ENCODE measurements at places on chromosomes 12 and 14.

DNA sequence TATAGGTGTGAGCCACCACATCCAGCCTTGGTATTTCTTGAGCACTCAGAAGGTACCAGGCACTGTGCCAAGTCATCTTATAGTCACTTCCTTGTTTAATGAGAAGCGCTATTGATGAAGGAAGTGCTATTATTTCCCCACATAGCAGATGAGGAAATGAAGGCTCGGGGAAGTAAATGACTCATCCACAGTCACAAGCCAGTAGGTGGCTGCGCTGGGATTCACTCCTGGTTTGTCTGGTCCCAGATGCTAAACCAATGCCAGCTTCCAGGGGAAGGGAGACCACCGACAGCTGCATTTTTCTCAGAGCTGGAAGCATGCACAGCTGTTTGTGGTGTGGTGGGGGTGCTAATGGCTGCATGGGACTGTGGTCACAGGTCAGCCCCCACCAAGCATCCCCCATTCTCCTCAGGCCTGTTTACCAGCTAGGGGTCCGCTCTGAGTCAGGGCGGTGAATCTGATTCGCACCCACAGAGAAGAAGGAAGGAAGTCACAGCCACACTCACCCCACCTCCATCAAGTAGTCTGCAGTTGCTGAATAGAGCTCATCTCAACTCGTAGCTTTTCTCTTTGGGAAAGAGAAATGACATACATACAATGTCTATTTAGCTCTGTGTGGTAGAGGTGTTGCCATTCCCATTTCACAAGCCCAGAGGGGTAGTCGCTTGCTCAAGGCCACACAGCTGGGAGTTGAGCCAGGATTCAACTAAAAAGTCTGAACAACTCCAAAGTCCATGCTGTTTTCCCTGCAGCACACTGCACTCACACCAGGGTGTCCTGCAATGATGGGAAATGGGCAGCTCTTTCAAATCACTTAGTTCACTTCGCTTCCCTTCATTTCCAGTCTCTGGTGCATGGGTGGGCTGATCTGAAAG, 6.3 kb upstream of the LTBP2 start:
- DNase-seq = peak; percentile 41

DNA sequence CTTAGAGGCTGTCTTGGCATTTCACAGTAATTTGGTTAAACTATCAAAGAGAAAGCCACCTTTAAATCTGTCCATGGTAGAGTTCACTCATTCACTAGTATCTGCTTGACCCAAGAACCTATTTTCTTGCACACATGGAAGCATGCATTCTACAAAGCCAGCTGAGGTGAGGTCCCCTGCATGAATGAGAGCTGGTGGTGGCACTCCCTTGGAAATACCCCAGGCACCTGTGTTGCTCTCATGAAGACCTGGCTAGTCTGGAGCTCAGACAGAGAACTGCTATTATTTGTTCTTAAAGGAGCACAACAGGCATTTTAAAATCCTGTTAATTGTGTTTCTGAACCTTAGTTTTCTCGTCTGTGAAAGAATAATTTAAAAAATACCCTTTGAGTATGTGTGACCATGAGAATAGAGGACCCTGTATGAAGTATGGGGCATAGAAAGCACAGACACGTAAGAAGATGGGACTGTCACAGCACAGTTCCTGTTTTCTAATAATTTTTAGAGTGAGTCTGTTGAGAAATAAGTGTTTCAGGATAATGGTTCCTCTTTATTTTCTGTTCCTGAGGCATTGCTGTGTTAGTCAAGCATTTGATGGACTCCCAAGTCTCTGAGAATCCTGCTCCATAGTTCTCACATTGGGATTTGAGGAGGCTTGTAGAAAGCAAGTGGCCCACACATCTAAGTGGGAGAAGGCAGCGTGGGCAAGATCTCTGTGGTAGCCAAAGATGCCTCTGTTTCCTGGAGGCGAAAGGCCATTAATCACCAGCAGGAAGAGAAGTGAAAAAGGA, 10.9 kb downstream of the RGS6 start:
- no peak for DNase-seq

DNA sequence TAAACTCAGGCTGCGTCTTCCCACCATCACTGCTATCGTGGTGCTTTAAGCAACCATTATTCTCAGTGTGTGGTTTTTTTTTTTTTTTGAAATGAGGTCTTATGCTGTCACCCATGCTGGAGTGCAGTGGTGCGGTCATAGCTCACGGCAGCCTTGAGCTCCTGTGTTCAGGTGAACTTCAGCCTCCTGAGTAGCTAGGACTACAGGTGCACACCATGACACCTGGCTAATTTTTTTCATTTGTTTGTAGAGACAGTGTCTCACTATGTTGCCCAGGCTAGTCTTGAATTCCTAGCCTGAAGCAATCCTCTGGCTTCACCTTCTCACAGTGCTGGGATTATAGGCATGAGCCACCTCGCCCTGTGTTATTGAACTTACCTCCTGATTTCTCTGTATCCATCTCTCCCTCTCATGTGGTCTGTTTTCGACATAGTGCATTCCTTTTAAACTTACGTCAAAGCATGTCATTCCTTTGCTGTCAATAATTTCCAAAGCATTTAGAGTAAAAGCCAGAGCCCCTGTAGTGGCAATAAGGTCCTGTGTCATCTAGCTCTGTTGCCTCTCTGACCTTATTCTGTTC, 255.5 kb downstream of the SNAPC1 start:
- no peak for DNase-seq

DNA sequence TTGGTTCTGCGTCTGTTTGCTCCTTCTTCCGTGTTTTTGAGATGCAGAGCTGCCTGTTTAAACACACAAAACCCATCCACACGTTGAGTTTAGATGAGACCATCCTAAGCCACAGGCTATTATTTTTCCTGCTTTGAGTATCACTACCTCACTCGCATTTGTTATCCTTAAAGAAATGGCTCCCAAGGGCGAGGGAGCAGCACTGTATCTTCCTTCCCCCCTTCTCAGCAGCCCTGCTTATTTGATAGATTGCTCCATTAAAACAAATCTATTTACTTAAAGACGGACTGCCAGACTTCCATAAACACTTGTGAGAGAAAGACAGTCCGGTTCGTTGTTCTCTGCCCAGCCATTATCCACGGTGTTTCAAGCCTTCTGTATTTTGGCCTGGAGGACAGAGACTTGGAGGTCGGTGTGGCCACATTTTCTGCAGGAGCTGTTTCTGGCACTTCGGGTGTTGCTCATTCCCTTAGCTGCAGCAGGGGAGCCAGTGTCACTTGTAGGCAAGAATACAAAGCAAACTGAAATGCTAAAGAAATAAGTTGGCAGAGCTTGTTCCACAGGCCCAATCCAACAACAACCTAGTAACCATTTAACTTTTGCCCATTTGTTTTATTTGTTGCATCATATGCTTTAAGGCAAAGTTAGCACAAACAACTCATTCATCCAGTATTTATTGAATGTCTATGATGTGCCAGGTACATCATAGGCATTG, 275.4 kb downstream of the TTC6 start:
- DNase-seq = no peak

GRCh38 chr12:129339336-129339735, 486.1 kb downstream of the GLT1D1 start:
- DNase-seq = no peak

DNA sequence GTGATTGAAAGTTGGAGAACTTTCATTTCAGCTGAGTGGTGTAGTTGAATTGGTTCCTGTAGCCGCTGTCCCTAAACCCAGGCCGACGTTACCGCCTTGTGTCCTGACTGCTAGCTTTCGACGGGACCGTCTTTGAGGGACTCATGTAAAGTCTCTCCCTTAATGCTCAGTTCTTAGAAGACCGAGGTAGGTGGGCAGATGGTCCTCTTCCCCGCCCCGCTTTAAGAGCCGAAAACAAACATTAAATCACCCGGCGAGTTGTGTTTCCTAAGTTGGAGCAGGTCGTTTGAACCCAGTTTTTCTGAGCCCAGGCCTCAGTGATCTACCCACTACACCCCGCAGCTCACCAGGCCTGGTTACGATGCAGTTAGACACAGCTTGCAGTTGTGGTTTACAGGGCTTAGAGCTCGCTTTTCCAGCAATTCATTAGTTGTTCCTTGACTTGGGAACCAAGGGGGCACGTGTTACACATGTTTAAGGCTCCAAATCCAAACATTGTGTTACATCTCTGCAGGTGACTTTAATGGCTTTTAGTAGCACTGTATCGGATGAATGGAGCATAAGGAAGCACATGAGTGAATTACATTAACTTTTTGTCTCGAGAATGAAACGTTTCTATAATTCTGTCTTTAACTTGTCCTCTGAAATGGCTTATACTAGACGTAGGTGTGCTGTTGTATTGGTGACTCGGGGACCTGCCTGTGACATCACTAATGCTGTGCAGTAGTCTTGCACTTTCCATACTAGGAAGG, 790 bp downstream of the NEDD1 start:
- peak; percentile 16 for DNase-seq

DNA sequence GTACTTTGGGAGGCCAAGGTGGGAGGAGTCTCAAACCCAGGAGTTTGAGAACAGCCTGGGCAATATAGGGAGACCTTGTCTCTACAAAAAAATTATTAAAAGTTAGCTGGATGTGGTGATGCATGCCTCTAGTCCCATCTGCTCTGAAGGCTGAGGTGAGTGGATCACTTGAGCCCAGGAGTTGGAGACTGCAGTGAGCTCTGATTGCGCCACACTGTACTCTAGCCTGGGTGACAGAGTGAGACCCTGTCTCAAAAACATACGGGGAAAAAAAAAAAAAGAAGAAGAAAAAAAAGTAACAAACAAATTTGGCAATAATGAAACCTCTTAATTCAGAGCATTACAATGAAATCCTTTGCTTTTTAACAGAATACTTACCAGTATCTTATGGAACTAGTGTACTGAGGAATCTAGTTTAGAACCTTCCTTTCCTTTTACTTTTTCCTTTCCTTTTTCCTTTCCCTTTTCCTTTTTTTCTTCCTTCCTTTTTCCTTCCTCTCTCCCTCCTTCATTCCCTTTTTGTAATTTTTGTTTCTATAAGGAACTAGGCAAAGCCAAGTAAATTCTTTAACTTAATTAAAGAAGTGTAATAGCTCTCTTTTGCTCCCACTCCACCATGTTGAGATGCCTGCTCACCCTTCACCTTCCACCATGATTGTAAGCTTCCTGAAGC, 12.2 kb upstream of the CNOT2 start:
- no peak for DNase-seq

DNA sequence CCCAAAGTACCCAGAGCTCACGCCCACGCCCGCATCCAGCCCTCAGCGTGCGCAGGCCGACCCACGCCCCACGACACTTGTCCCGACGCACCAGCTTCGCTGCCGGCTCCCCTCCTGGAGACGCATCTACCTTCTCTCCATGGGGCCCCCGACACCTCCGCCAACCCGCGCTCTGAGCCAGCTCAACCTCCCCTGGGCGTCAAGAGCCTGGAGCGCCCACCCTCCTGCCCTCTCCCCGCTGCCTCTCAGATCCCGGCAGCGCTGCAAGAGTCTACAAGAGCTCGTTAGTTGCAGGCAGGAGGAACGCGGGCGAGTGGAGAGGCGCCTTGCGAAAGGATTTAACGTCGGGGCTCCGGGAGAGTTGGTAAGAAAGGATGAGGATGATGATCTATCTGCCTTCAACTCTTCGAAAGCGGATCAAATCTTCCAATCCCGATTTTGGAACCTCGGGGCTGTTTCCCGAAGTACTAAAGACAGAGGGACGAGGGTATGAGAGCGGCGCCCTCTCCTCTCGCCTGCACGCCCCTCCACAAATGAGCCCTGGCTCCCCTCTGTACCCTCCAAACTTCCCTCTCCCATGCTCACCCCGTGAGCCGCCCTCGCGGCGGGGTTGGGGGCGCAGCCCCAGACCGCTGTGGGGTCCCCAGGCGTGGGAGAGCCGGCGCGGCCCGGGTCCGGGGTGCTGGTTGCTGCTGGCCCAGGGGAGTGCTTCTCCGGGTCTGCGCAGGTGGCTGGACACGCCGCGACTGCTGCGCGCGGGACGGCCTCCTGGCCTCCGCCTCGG, 979 bp downstream of the LTBP2 start:
- DNase-seq = no peak

DNA sequence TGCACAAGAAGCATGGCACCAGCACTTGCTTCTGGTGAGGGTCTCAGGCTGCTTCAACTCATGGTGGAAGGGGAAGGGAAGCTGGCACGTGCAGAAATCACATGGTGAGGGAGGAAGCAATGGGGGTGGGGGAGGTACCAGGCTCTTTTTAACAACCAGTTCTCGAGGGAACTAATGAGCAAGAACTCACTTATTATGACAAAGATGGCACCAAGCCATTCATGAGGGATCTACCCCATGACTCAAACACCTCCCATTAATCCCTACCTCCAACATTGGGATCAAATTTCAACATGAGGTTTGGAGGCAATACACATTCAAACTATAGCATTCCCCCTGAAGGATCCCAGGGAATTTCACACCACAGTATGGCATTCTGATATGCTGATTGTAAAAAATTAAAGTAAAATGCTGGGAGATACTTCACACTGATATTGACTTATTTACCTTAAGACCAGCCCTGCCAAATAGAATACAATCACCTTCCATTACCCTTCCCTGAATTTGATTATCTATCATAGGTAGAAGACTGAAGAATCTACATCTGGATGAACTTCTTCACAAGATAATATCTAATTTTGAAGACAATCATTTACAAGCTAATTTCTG, 201.7 kb upstream of the PLXNC1 start:
- DNase-seq = no peak

- no peak for DNase-seq
Observed at GRCh38 chr14:52447236-52447635, 105.1 kb downstream of the TXNDC16 start.

GRCh38 chr12:51974646-51975045, 23.1 kb downstream of the ACVR1B start:
- no peak for DNase-seq

DNA sequence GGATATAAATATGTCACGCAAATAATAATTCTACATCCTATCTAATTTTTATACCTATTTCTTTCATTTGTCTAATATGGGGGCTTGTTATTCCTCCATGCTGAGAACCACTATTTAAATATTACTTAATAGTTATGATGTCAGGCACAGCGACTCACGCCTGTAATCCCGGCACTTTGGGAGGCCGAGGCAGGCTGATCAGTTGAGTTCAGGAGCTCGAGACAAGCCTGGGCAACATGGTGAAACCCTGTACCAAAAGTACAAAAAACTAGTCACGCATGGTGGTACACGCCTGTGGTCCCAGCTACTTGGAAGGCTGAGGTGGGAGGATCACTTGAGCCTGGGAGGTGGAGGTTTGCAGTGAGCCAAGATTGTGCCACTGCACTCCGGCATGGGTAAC, 45.2 kb downstream of the GXYLT1 start:
- DNase-seq = no peak

- DNase-seq = no peak
Observed at GRCh38 chr14:95300002-95300696, 19.6 kb downstream of the CLMN start.

GRCh38 chr14:82905762-82906161, 1372.1 kb upstream of the SEL1L start:
- DNase-seq = no peak
